Stimulated activated CD8-positive, alpha-beta memory T cell treated with anti-CD3 and anti-CD28 coated beads, Interleukin-12 subunit alpha, Interleukin-12 subunit beta, amount 100 ng/mL, for 4 hours (primary cell): ENCODE measurements at places on chromosomes 7 and 10.

GRCh38 chr7:98323597-98324322, 42.3 kb downstream of the BRI3 start:
- no peak for DNase-seq

GRCh38 chr10:43055991-43056567, 20.8 kb upstream of the RET start:
- no peak for DNase-seq

DNA sequence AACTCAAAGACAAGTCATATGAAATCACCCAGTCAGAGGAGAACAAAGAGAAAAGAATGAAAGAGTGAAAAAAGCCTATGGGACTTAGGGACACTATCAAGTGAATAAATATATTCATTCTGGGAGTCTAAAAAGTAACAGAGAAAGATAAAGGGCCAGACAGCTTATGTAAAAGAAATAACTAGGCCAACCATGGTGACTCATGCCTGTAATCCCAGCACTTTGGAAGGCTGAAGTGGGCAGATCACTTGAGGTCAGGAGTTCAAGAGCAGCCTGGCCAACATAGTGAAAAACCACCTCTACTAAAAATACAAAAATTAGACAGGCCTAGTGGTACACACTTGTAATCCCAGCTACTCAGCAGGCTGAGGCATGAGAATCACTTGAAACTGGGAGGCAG, 154.7 kb upstream of the TMEM106B start:
- no peak for DNase-seq

DNA sequence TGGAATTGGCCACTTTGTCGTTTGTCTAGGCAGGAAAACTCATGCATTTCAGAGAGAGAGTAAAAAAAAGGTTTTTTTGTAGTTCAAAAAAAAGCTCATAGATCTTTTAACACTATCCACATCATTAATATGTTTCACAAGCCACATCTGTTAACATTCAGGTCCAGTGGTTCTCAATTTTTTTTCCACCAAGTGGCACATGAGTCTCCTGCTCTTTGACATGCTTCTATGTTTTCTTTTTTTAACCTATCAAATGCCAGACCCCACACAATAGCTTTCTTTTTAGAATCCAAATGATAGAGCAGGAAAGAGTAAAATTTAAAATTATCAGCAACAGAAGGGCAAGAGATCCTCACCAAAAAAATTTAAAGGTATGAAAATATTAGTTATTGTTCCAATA, 20.3 kb downstream of the NOD1 start:
- no peak for DNase-seq

GRCh38 chr10:24009115-24009514, 199.8 kb upstream of the KIAA1217 start:
- DNase-seq: no peak

DNA sequence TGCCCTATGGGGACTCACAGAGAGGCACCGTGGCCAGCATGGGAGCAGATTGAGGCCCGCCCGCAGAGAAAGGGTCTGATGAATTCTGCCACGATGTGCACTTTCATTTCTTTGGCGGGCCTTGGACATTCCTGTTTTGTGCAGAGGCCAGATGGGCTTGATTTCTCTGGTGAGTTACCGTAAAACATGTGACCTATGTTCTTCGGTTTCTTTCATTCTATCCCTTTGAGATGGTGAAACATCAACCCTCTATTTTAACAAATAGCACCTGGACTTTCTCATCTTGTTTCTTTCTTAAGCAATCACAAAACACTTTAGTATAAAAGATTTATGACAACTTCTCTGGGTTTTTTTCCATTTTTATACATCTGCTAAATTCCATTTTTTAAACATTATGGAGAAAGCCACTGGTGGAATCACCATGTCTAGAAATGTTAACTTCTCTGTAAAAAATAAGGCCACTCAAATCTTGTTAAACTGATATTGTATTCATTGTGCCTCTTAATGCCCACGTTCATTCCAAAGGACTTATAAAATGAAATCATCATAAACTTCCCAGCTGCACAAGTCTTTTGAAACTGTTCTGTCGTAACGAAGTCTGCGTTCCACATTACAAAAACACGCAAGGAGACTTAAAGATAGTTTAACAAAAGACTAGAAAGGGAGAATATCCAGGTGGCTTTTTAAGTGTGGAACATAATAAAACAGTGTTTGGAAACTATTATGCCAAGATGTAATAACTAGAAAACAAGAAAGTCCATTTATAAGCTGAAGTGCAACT, 21.4 kb upstream of the ODAD2 start:
- DNase-seq: no peak

DNA sequence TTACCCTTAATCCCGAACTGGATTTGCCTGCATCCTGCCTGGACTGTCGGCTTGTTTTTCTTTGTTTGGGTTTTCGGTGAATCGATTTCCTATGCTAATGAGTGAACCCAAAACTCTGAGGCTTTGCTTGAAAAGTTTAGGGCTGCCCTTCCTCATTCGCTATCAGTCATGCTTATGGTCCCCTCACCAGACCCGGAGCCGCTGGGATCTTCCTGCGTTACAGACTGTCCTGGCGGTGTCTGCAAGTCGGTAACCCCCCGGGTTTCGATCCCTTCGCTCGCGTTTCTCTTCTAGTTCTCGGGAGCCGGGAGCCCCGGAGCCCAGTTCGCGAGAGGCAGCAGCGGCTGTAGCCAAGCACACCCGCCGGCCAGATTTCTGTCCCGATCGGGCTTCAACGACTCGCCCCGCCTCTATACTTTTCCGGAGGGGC, 2.2 kb downstream of the EMX2 start:
- DNase-seq: no peak

- no peak for DNase-seq
These were observed 104.2 kb downstream of the PRTFDC1 start for GRCh38 chr10:24848195-24848594.

DNA sequence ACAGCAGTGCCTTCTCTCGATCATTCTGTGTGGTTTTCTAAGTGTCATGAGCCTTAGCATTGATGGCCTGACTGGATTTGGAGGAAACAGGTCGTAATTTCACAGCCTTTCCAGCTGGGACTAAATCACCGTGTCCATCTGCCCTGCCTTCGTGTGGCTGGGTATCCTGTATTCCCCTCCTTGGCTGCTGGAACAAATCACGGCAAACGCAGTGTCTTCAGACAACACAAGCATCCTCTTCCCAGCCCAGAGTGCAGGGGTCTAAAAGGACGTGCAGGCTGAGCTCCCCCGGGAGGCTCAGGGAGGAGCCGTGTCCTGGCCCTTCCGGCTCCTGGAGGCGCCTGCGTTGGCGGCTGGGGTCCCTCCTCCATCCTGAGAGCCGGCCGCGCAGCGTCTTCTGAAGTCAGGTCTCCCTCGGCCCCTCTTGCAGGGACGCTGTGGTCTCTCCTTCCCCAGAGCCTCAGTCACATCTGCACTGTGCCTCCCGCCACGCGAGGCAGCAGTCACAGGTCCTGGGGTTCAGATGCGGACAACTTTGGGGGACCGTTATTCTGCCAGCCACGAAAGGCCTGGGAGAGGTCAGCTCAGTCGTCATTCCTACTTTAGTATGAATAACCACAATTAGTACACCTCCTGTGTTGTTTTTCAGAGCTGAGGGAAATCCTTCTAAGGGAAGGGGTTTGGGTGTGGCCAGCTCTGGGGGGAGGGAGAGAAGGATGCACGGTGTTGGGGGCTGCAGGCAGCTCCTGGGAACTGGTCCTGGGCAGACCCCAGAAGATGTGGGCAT, 41.1 kb downstream of the FAM20C start:
- DNase-seq: no peak

DNA sequence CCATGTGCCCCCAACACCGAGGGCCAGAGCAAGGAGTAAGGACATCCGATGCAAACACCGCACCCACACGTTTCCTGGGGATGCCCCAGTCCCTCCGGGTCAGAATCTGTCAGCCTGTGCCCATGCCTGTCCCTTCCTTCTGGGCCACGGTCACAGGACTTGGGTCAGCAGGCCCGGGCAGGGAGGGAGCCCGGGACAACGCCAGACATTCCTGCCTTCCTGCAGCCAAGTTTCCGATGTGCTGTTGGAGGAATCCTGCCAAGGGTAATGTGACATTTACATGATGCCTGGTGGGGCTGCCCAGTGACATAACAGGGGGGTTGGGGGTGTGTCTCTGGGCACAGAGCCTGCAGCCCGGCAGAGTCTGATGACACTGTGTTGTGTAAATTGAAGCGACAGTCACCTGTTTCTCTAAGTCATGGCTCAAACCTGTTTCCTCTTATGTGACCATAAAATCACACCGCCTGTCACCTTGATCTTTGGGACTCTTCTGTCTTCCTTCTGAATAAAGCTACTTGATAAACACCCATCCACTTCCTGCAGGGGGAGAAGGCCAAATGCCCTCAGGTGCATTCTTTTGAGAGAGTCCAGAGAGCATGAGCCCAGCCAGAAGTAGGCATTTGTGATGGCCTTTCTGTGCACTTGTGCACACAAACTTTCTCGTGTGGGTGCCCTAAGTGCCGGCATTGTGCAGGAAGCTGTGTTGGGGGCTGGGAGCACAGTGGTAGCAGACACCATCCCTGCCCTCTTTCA, 175.3 kb upstream of the RHEB start:
- no peak for DNase-seq
